ENCODE measurements at places on chromosomes 2 and 18. TPM values are rescaled to one million over a fixed set of nuclear protein-coding genes. Genes with fewer than 3 reads are reported as not detected.

The MARCHF4 gene
- 20.0 TPM for total RNA-seq

The COA5 gene
- 20.4 TPM for total RNA-seq

The PSD4 gene
- total RNA-seq, result 14.8 TPM

The SCTR gene
- total RNA-seq, result 0.15 TPM

The WDCP gene
- 14.8 TPM for total RNA-seq

The CABYR gene
- 16.2 TPM for total RNA-seq

The C2orf49 gene
- total RNA-seq, result 16.4 TPM

The APLF gene
- 0.58 TPM for total RNA-seq

The CD226 gene
- total RNA-seq, result 0.15 TPM

The SCN2A gene
- 0.04 TPM for total RNA-seq

The RNU2-63P gene
- not detected for total RNA-seq

The INHA gene
- total RNA-seq, result 0.42 TPM

The GNLY gene
- total RNA-seq, result 0.29 TPM

The CNGA3 gene
- 0.09 TPM for total RNA-seq

The DCDC2C gene
- 0.26 TPM for total RNA-seq

The ANKRD62 gene
- not detected for total RNA-seq

The RNASEH1 gene
- total RNA-seq, result 56.5 TPM

The TEX44 gene
- not detected for total RNA-seq

The CNTNAP5 gene
- total RNA-seq, result not detected

The OR6B2 gene
- not detected for total RNA-seq

The GRB14 gene
- 5.0 TPM for total RNA-seq

The AGXT gene
- not detected for total RNA-seq

The NT5C1B gene
- not detected for total RNA-seq

The C2orf81 gene
- 3.6 TPM for total RNA-seq

The KCNS3 gene
- 1.3 TPM for total RNA-seq

The ABCA12 gene
- 0.15 TPM for total RNA-seq

The SERPINB10 gene
- not detected for total RNA-seq

The ACOXL gene
- not detected for total RNA-seq
